ENCODE measurements at places on chromosomes 3 and 15.

- DNase-seq: peak; percentile 75
Observed at GRCh38 chr3:53715815-53716483, 130.3 kb downstream of the CHDH start.

DNA sequence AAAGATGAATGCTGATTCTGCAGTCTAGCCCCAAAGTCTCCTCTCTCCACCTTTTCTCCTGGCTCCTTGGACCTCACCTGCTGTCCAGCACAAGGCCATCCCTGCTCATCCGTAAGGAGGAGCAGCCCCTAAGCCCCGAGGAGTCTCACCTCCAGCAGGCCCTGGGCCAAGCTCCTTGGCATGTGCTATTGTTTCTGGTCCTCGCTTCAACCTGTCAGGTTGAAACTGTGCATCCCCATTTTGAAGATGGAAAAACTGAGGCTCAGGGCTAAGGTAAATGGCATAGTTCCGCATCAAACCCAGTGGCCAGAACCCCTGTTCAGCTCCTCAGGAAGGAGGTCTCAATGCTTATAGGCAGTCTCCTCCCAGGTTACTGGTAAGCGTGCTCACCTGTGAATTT lies 26.1 kb downstream of the CHDH start:
- DNase-seq: no peak

DNA sequence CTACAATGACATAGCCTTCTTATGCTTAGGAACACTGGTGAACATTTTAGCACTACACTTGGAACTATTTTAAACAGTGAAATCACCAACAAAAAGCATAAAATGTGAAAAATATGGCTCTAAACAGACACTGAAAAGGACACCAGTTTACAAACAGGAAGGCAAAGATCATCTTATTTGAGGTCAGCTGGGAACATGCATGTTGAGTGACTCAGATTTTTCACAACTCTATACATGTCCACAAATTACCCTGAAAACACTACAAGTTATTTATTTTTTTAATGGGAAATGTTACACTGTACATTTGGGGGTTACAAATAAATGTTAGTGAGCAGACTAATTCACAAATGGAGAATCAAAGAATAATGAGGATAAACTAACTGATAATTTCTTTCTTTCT lies 12.5 kb upstream of the GK5 start:
- peak; percentile 67 for DNase-seq

DNA sequence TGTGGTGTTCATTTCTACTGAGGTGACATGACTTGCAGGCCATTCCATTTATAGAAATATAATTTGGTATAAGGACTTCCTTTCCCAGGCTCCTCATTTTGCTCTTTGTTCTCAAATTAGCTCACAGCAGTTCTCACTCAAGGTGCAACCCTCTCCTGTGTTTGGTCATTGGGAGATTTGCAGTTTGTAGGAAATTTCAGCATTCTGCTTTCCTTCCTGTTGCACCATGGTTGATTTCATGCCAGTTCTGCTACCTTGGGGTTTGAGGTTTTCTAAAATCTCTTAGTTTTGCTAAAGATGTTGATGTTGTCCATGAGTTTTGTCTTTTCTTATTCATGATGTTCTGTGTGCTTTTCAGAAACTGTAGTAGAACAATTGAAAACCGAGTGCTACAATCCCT lies 65.7 kb upstream of the PROK2 start:
- no peak for DNase-seq

DNA sequence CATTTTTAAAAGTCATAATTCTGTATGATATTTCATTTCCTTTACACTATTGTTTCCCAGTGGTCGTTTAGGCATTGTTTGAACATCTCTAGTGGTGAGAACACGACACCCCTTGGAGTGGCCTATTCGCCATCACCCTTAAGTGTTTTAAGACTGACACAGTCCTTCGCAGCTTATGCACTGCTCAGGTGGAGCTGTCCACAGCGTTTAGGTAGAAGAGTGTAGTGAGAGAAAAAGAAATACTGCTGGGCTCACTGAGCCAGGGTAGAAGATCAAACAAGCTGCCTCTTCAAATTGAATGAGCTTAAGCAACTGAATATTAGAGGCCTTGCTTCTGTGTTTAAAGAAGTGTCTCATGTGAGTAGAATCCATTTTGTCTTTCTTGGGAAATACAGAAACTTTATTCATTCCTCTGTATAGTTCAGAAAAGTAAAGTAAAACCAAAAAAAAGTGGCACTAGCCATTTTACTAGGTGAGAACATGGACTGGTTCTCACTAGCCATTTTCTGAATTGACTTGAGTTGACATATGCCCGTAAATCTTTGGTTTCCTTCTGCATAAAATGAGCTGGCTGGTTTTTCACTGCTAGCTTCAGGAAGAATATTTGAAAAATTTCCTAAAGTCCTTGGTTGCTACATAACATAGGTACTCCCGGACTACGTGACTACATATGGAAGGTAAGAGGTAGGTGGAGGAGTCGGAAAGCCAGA lies 155.9 kb downstream of the P3H2 start:
- no peak for DNase-seq

- DNase-seq: peak; percentile 73
Observed at GRCh38 chr3:184261270-184261853, at the start of gene CAMK2N2. Gene CAMK2N2 (minus strand): TSS chr3:184261553. CDS start chr3:184261285, 268 bp downstream.
